Activated naive CD4-positive, alpha-beta T cell treated with anti-CD3 and anti-CD28 coated beads for 36 hours (primary cell): ENCODE measurements at places on chromosomes 2 and 18.

DNA sequence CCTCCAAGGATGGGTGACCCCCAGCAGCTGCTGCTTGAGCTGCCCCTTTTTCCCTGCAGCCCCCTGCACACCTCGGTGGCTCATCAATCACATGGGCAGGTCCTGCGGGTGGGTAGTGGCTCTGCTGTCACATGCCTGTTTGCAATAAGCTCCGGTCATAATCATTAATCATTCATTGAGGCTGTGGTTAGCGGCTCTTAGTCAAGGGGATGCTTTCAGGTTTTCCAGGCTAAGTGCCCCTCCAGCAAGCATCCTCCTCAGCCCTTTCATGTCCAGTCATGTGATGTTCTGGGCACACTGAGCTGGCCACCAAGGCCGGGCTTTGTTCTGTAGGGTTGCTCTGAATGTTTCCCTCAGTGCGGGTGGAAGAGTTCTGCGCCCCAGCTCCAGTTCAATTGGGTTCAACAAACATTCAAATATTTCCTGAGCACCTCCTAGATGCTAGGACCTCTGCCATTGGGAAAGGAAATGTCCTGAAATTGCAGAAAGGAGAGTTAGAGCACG, 96.4 kb upstream of the LDAH start:
- DNase-seq, result no peak

GRCh38 chr2:203869223-203870042, 1.9 kb downstream of the CTLA4 start:
- peak; percentile 68 for DNase-seq

DNA sequence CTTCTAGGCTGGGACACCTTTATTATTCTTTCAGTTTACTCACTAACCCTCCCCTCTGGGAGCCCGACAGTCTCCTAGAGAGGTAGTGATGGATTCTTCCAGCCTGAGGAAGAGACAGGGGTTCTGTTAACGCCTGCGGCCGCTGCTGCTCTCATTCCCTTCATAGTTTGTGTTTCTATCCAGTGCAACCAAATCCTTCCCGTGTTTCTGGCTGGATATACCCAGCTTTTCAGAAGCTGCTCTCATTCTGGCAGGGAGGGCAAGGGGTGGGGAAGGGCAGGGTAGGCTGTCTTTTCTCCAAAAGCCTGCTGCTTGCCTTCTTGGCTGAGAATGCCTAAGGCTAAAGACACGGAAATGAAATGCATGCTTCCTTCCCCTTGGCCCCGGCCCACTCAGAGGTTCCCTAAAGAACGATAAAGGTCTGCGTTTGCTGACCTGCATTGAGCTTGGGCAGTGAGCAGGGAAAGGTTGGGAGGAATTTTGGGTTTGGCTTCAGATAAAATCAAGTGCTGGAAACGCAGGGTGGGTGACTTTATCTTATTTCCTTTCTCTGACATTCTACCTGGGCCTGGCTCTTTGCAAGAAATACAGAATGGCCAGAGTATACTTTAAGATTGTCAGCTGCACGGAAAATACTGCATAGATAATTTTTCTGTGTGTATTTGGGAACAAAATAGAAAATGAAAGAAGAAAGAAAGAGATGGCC, 390.9 kb downstream of the NBAS start:
- no peak for DNase-seq

- no peak for DNase-seq
Observed at GRCh38 chr18:13549880-13550232, 176.5 kb downstream of the FAM210A start.

GRCh38 chr18:66601649-66602048, 2.2 kb downstream of the CDH19 start:
- DNase-seq, result no peak

GRCh38 chr2:6254441-6254840, 562.3 kb downstream of the SOX11 start:
- DNase-seq, result no peak

DNA sequence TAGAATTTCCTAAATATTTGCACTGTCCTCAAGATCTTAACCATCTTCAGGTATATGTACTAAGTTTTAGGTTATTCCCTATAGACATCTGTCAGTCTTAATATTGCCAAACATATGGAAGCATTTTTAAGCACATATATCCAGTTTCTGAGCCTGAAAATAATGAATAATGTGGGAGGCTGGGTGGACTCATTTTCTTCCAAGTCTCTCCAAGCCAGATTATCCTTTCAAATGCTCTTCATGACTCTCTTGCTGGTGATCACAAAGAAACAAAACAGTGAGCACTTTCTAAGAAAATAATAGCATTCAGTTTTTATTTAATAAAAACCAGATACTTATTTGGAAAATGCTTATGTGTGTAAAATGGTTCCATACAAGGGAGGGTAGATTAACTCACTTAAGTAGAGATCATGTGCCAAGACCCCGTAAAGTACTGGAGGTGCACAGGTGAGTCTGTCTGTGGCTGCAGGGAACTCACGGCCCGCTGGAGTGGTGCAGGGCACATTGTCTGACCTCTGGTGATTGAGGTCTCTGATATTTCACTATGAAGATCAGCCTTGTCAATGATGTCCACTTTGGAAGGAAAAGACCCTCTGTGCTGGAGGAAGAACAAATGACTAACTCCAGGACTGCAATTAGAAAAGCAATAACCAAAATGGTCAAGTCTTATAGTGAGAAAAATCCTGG, 161.6 kb downstream of the TMEM18 start:
- DNase-seq, result no peak

GRCh38 chr18:63287691-63288220, 31.8 kb downstream of the BCL2 start:
- no peak for DNase-seq

- DNase-seq, result no peak
Observed at GRCh38 chr2:26668041-26668440, 24.5 kb upstream of the KCNK3 start.
